ENCODE measurements at places on chromosomes 5 and 9. TPM values are rescaled to one million over a fixed set of nuclear protein-coding genes. Genes with fewer than 3 reads are reported as not detected.

Gene SYNPO
- 0.07 TPM for total RNA-seq

Gene GGTA1
- total RNA-seq: 0.69 TPM

Gene APC
- total RNA-seq: 40.5 TPM

Gene FOXD4L4
- total RNA-seq: not detected

Gene SPATA31C1
- total RNA-seq: not detected

Gene NOL8
- total RNA-seq: 58.7 TPM

Gene GNA14
- total RNA-seq: not detected

Gene SMIM3
- 3.8 TPM for total RNA-seq

Gene IPO11
- total RNA-seq: 23.3 TPM

DNA sequence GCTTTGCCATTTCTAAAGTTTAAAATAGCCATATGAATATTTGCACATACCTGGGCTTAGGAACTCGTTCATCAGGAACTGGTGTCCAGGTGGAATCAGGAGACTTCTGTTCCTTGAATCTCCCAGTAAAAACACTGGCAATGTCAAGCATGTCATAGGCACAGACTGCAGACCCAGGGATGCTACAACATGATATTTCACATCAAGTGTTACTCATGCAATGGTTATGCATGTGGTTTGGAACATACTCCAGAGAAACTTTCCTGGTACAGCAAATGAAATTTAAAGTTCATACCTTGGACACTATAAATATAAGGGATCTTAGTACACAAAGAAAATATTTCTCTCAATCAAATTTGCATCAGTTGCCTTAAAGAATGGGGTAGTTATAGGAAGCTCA lies 92.2 kb downstream of the SEMA6A start:
- no peaks in the 10 kb centered on the region for H3K4me1 ChIP-seq
- H3K4me3 ChIP-seq: no peak overlapping the region
- no peak for DNase-seq

DNA sequence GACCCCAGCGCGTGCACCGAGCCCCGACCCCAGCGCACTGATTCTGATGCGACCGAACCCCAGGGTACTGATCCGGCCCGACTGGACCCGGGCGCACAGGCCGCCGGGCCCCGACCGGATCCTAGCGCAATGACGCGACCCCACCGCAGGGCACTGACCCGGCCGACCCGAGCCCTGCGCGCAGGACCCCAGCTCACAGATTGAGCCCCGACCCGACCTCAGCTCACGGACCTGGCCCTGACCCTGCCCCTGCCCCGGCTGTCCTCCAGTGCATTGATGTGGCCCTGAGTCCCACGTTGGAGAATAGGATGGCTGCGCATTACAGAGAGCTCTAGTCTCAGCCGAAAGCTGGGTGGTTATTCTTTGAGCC lies 438 bp downstream of the TRIP13 start:
- H3K27ac ChIP-seq: no peak overlapping the region
- DNase-seq: peak; percentile 12
- peak overlapping the region; percentile 37 for H3K4me3 ChIP-seq
- no peaks in the 10 kb centered on the region for H3K27me3 ChIP-seq

DNA sequence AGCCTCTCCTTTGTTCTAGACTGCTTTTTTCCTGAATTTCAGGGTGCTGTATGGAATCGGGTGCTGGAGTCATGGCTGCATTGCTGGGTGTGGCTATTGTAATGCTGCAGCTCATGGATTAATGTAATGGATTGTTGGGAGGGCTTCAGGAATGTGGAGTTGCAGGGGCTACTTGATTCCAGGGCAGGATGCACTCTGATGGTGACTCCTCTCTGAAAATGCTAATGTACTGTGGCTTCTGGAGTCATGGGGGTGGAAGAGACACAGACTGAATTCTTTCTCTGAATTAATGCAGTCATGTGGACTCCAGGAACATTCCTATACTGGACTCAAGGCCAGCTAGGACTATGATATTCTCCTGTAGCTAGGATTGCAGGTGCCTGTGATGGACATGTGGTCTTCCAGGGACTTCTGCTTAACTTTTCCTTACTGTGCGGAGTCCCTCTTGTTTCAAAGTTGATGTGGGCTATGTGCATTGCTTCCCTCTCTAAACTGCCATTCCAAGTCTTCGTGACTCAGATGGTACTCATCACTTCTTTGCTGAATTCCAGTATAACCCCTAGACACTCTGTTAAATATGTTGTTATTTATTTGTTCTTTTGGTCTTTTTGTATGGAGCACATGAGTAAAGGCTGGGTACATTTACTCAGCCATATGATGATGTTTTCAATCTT lies 396.2 kb downstream of the KCTD16 start:
- no peaks in the 10 kb centered on the region for H3K4me1 ChIP-seq
- no peaks in the 10 kb centered on the region for H3K36me3 ChIP-seq
- no peak overlapping the region for H3K4me3 ChIP-seq
- no peak overlapping the region for H3K27ac ChIP-seq

DNA sequence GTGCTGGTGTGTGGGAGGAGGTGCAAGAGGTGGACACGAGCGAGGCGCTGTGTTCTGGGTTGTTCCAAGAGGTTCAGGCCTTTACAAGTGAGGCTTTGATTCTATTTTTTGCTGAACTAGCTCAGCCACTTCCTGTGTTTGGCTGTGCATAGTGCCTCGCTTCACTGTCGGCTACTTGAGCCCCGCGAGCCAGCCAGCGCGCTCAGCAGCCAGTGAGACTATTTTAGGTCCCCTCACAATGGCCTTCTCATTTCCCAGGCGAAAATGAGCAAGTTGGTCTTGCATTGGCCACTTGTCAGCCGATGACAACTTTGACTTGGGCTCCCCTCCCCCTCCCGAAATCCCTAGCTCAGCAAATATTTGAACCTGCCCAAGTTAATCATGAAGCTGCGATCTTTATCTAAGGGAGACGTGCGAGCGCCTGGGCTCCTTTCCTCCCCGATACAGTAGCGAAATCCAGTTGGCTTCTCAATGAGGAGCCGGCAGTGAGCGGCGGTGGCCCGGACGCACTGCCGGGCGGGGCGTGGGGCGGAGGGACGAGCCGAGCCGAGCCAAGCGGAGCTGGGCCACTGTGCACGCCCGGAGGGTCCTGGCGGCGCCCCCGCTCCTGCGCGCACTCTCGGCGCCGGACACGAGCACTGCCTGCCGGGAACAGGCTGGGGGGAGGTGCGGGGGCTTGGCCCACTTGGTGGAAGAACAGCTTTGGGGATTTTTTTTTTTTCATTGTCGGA lies 72.6 kb downstream of the PIK3R1 start:
- DNase-seq: peak; percentile 84
- peak overlapping the region; percentile 74 for H3K27ac ChIP-seq
- peaks cover 74% of the 10 kb centered on the region for H3K4me1 ChIP-seq

GRCh38 chr5:113488645-113489184 lies 462 bp upstream of the MCC start:
- peaks cover 22% of the 10 kb centered on the region for H3K4me1 ChIP-seq
- H3K27me3 ChIP-seq: peaks cover 61% of the 10 kb centered on the region
- H3K36me3 ChIP-seq: peaks cover 4% of the 10 kb centered on the region
- H3K4me3 ChIP-seq: no peak overlapping the region

GRCh38 chr5:37436146-37436934 lies 57.2 kb downstream of the WDR70 start:
- no peak overlapping the region for H3K4me3 ChIP-seq
- H3K27me3 ChIP-seq: no peaks in the 10 kb centered on the region
- H3K36me3 ChIP-seq: peaks cover 9% of the 10 kb centered on the region
- H3K4me1 ChIP-seq: no peaks in the 10 kb centered on the region
- H3K27ac ChIP-seq: no peak overlapping the region

GRCh38 chr5:98700730-98701129 lies 72.7 kb upstream of the RGMB start:
- no peaks in the 10 kb centered on the region for H3K4me1 ChIP-seq

DNA sequence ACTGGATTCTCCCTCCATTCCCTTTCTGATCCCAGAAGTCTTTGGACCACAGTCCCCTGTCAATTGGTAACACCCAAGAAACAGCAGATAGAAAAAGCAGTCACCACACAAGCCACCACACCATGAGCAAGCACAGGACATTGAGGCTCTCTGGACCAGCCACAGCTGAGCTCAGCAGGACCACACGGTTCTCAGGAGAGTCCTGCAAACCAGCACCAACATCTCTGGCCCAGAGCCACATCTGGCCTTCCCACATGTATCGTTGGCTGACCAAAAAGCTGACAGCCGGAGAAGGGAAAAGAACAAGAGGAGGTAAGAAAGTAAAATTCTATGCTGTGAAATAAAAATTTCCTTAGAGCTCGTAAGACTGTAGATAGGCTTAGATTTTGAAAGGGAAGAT lies 56.7 kb downstream of the KLHL3 start:
- H3K4me3 ChIP-seq: no peak overlapping the region
- no peak for DNase-seq
- no peaks in the 10 kb centered on the region for H3K27me3 ChIP-seq
- H3K4me1 ChIP-seq: no peaks in the 10 kb centered on the region
- peaks cover 9% of the 10 kb centered on the region for H3K36me3 ChIP-seq

- no peak overlapping the region for H3K4me3 ChIP-seq
- H3K4me1 ChIP-seq: no peaks in the 10 kb centered on the region
- H3K27ac ChIP-seq: no peak overlapping the region
- no peaks in the 10 kb centered on the region for H3K36me3 ChIP-seq
These were observed 639.4 kb downstream of the PDE4D start for GRCh38 chr5:59254055-59254687.

- no peak overlapping the region for H3K27ac ChIP-seq
- H3K4me1 ChIP-seq: peaks cover 11% of the 10 kb centered on the region
- H3K27me3 ChIP-seq: peaks cover 32% of the 10 kb centered on the region
These were observed 1.2 kb downstream of the LHFPL2 start for GRCh38 chr5:78647351-78647818.

- H3K27me3 ChIP-seq: peaks cover 13% of the 10 kb centered on the region
- no peak within 1 kb of the TSS for H3K27ac ChIP-seq
- H3K36me3 ChIP-seq: no peaks in the 10 kb centered on the region
- H3K4me3 ChIP-seq: no peak within 1 kb of the TSS
These were observed at the start of gene RUSC2 for GRCh38 chr9:35489313-35490154. Gene RUSC2, plus strand, starts transcription at chr9:35490111. Its CDS starts 56,411 bp downstream, at chr9:35546522.

GRCh38 chr5:135018457-135018856 lies 15.6 kb downstream of the PITX1 start:
- H3K27me3 ChIP-seq: no peaks in the 10 kb centered on the region
- no peak overlapping the region for H3K4me3 ChIP-seq
- no peak for DNase-seq

- H3K4me1 ChIP-seq: peaks cover 5% of the 10 kb centered on the region
- DNase-seq: peak; percentile 49
- no peak overlapping the region for H3K4me3 ChIP-seq
- peaks cover 7% of the 10 kb centered on the region for H3K27me3 ChIP-seq
These were observed 1.6 kb downstream of the CFAP95 start for GRCh38 chr9:69822116-69822750.

GRCh38 chr9:13970426-13970825 lies 343.5 kb downstream of the NFIB start:
- no peak overlapping the region for H3K4me3 ChIP-seq
- no peak overlapping the region for H3K27ac ChIP-seq
- DNase-seq: no peak
- no peaks in the 10 kb centered on the region for H3K36me3 ChIP-seq
- no peaks in the 10 kb centered on the region for H3K4me1 ChIP-seq

DNA sequence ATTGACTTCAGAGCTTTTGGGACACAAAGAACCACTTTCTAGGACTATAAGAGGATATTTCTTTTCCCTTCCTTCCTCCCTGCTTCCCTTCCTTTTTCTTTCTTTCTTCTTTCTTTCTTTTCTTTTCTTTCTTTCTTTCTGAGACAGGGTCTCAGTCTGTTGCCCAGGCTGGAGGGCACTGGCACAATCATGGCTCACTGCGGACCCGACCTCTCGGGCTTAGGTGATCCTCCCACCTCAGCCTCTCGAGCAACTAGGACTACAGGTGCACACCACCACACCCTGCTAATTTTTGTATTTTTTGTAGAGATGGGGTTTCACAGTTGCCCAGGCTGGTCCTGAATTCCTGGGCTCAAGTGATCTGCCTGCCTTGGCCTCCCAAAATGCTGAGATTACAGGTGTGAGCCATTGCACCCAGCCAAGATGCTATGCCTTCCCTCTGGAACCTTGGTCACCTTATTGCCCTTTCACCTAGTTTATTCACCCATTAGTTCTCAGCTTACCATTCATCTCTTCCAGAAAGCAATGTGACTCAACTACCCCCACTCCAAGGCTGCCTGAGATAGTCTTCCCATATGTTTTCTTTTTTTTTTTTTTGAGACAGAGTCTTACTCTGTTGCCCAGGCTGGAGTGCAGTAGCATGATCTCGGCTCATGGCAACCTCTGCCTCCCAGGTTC lies 10.1 kb downstream of the PLIN2 start:
- no peaks in the 10 kb centered on the region for H3K4me1 ChIP-seq
- H3K27ac ChIP-seq: no peak overlapping the region
- peaks cover 64% of the 10 kb centered on the region for H3K36me3 ChIP-seq
- DNase-seq: no peak

GRCh38 chr9:114947058-114947457 lies 16.7 kb upstream of the TNFSF8 start:
- no peak overlapping the region for H3K27ac ChIP-seq
- H3K27me3 ChIP-seq: peaks cover 3% of the 10 kb centered on the region
- no peak overlapping the region for H3K4me3 ChIP-seq
- DNase-seq: no peak
- no peaks in the 10 kb centered on the region for H3K36me3 ChIP-seq
- H3K4me1 ChIP-seq: no peaks in the 10 kb centered on the region

GRCh38 chr9:94030318-94031179 lies 53.7 kb upstream of the PTPDC1 start:
- peak overlapping the region; percentile 84 for H3K4me3 ChIP-seq
- peak; percentile 89 for DNase-seq
- H3K27me3 ChIP-seq: no peaks in the 10 kb centered on the region
- peak overlapping the region; percentile 44 for H3K27ac ChIP-seq

All from CD4-positive, CD25-positive, alpha-beta regulatory T cell (primary cell).